Mucosa of descending colon (tissue), 3 donors: ENCODE measurements at places on chromosomes 5 and 9.

DNA sequence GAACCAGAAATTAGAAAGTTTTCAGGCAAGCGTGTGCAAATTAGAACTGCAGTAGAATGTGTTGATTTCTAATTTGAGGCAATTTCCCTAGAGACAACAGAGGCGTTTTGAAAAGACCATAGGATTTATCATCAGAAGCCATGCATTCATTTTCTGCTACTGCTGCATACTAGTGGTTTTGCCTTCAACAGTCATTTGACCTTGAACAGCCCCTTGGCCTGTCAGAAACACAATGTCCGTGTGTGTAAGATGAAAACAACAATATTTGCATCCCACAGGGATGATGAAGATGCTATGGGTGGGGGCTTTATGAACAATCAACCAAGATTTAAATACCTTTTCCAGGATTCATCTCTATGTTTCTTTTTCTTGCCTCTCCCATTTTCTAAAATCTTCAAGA lies 73.7 kb downstream of the PDE4D start:
- DNase-seq: no peak

DNA sequence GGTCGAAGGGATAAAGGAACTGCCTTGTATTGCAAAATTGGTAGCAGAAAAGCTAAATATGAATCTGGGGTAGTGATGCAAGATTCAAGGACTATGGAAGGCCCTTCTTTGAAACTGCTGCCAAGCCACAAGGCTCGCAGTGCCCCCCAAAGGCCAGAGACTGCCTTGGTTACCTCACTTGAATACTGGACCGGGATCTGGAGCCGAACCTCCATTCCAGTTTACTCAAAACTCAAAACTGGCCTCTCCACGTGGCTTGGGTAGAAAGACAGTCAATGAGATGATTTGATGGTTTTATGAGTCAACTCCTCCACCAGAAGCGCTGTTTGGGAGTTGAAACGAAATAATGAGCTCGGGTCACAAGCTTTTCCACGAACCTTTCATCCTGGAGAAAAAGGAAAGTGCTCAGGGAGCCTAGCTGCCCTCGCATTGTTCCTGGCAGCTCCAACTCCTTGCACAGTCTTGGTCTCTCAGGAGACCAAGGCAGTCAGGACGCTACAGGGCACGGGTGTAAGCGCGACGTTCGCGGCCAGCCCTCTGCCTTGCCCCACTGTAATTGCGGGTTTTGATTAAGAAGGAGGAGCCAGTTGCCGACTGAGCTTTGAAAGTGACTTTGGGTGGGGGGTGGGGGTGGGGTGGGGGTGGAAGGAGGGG lies 2.8 kb downstream of the ST8SIA4 start:
- peak; percentile 48 for DNase-seq

DNA sequence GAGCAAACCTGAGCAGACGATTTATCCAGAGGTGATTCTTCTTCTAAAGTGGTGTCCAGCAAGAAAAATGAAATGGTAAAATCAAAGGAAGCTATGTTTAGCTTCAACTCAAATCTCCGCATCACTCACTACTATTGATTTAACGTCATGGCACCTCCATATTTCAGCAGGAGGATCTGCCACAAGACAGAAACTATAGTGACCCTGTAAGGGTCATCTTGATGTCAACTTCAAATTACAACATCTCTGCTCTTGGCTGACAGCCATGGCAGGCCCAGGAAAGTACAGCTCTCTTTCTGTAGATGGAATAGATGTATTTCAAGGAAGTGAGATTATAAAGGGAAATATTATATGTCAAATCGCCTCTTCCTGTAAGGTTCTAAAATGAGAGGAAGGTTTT lies 10.1 kb upstream of the EFNA5 start:
- no peak for DNase-seq

- no peak for DNase-seq
Measured at GRCh38 chr9:29422438-29422837, 1849.2 kb upstream of the C9orf72 start.

DNA sequence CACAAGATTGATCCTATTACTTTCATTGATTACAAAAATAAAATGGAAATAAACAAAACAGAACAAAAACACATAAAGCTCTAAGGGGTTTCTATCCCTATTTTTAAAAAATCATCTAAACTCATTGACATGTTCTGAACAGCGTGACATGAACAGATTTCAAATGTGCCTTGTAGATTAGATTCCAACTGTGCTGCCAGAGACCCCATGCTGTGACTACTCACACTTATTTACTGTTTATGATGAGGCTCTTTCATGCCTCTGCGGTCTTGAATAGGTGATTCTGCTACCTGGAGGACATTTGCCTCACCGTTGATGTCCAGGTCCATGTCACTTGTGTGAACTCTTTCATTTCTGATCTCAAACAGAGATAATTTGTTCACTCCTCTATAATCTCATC lies 990.2 kb downstream of the CDH12 start:
- DNase-seq: no peak

GRCh38 chr5:143347046-143347445 lies 56.4 kb downstream of the NR3C1 start:
- no peak for DNase-seq

DNA sequence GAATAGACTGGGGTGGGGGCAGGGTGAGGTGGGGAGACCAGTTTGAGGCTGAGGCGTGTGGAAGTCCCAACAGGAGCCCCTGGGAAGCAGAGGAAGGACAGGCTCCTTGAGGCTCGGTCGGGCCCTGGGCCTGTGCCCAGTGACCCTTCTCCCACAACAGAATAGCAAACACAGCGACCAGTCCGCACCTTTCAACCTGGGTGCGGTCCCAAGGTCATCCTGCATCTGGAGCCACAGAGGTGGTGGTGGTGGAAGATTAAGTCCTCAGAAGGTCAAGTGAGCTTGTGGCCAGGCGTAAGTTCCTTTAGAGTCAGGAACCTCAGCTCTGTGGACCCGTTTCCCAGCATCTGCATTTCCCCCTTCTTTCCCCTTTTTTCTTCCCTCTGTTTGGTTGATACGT lies 26.0 kb upstream of the ARAP3 start:
- DNase-seq: no peak

GRCh38 chr5:100904259-100904861 lies 1.3 kb upstream of the ST8SIA4 start:
- DNase-seq: peak; percentile 50
